ENCODE measurements at places on chromosomes 2 and 18.

GRCh38 chr2:228689053-228689452 is 507.6 kb upstream of the SPHKAP start:
- no peak for DNase-seq

- DNase-seq = peak; percentile 72
These were observed 1.3 kb upstream of the CYP26B1 start for GRCh38 chr2:72148837-72149555.

DNA sequence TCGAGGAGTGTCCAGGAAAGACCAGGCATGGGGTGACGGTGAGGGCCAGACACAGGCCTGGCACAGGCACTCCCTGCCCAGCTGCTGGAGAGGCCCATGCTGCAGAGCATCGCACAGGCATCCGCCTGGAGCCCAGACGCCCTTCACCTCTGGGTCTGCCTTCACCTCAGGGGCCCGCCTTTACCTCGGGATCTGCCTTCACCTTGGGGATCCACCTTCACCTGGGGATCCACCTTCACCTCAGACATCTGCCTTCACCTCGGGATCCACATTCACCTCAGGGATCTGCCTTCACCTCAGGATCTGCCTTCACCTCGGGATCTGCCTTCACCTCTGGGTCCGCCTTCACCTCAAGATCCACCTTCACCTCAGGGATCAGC is 7.7 kb downstream of the KIF1A start:
- peak; percentile 35 for DNase-seq

GRCh38 chr2:241030883-241031282 is 32.5 kb downstream of the SNED1 start:
- no peak for DNase-seq

DNA sequence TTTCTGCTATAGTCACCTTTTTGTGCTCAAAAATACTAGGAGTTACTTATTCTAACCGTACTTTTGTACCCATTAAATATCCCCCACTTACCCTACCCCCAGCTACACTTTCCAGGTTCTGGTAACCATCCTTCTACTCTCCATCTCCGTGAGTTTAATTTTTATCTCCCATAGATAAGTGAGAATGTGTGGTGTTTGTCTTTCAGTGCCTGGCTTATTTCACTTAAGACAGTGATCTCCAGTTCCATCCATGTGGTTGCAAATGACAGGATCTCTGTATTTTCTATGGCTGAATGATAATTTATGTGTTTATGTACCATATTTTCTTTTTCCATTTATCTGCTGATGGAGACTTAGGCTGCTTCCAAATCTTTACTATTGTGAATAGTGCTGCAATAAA is 323.3 kb downstream of the ZNF804A start:
- DNase-seq = no peak

GRCh38 chr2:124533226-124533954 is 508.3 kb downstream of the CNTNAP5 start:
- no peak for DNase-seq

- no peak for DNase-seq
These were observed 653 bp upstream of the ANKAR start for GRCh38 chr2:189673661-189674373.

DNA sequence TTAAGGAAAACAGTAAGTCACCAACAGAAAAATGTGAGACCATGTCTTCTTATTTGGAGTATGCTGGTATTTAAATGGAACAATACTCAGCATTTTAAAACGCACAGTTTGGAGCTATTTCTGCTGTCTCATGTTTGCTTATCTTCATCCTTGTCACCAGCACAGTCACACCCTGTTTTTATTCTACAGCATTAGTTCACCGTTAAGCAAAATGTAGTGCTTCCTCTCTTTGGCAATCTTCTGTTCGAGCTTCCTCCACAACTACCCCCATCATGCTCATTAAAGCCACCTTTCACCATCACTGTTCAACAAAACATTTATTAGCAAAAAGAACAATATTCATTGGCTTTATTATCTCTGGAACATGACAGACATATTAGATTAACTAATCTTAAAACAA is 64.0 kb downstream of the SLC40A1 start:
- no peak for DNase-seq

DNA sequence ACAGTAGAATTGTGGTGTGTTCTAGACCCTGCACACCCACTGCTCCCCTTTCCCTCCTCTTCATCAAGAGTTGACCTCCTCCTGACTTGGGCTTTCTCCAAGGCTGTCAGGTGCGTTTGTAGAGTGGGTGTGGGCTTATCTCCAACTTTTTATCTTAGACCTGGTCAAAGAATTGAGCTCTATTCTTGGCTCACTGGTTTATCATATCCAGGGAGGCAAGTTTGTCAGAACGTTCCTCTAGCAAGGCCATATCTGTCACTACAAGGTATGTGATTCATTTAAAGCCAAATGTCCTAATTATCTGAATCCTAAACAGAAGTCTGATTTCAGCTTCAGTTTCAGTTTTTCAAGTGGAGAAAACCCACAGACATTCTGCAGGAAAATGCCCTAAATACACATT is 117.1 kb upstream of the MGAT5 start:
- no peak for DNase-seq

- no peak for DNase-seq
These were observed 13.8 kb upstream of the SATB2 start for GRCh38 chr2:199471443-199472057.

DNA sequence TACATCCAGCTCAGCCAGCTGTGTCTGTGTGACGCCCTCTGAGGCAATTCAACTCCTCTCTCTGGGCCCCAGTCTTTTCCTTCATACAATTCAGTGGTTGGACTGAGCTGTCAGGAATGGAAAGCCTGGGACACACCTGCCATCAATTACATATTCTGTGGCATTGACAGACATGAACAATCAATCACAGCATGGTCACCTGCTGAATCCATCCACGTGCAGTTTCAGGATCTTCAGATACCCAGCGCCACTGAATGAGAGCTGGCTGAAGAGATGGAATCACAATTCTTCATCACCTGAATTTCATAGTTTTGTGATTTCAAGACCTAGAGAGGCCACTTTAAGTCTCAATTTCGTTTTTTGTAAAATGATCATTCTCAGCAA is 5.1 kb downstream of the ADRA2B start:
- DNase-seq = no peak

GRCh38 chr2:138997346-138997745 is 217.2 kb upstream of the NXPH2 start:
- no peak for DNase-seq

- DNase-seq = no peak
These were observed 296.5 kb downstream of the MTX2 start for GRCh38 chr2:176565641-176566323.

DNA sequence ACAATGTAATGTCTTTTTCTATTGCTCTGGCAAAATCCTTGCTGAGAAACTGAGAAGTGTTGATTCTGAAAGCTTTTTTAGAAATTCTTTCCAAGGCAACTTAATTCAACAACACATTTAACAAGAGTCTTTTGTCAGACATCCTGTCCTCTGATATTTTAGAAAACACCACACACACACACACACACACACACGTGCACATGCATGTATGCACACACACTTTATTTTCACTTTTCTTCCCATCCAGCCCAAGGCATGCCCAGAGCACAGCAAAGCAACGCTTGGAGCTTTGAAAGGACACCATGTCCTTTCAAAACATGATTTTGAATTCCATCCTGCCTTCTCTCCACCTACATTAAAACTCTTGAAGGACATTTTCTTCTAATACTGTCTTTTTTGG is 116.1 kb downstream of the ATL2 start:
- DNase-seq = no peak

DNA sequence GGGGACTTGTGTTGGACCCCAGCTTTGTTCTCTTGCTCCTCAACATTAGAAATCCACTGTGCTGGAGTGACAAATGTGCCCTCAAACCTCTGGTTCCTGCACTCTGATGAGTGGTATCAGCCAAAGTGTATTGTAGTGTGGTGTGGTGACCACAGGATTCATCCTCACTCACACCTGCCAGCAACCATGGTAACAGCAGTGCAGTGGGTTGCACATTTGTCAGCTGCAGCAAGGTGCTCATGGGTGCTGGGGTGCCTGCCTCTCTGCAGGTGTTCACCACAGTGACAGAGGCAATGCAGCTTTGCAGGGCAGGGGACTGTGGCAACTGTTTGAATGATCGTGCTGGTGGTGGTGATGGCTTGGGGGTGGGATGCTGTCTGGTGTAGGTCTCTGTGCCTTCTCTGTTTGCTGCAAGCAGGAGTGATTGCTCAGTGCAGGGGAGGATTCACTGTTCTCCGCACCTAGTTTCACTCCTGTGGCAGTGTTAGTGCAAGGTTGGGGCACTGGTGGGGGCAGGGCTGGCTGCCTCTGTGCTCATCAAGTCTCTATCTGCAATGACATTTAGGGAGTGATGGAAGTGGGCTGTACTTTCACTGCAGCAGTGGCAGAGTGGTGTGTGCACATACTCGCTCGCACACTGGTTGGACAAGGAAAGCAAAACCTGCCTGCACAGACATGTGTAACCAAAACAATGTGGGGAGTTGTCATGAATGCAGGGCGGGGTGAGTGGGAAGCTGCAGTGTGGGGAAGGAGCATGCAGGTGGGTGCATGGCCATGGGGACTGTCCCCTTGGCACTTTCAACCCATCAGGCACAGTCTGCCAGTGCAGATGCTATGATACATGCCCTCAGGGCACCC is 301.1 kb downstream of the PIK3C3 start:
- no peak for DNase-seq

DNA sequence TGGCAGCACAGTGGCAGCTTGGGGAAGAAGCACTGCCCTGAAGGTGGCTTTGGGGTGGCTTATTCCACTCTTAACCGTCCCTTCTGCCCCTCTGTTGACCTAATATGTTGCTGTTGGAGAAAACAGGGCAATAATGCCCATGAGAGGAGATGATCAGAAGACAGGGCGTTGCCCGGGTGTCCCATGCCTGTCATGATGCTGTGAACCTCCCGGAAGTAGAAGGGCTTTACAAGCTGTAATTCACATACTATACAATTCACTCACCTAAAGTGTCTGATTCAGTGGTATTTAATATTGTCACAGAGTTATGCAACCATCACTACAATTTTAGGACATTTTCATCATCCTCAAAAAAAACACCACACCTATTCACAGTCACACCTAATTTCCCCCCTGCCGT is 112.3 kb downstream of the FHOD3 start:
- no peak for DNase-seq

GRCh38 chr2:237393523-237393922 is 20.4 kb downstream of the COL6A3 start:
- DNase-seq = no peak

- no peak for DNase-seq
These were observed 27.5 kb downstream of the EML4 start for GRCh38 chr2:42196403-42197267.

- DNase-seq = no peak
These were observed 84.3 kb downstream of the TNS1 start for GRCh38 chr2:217918308-217919024.

DNA sequence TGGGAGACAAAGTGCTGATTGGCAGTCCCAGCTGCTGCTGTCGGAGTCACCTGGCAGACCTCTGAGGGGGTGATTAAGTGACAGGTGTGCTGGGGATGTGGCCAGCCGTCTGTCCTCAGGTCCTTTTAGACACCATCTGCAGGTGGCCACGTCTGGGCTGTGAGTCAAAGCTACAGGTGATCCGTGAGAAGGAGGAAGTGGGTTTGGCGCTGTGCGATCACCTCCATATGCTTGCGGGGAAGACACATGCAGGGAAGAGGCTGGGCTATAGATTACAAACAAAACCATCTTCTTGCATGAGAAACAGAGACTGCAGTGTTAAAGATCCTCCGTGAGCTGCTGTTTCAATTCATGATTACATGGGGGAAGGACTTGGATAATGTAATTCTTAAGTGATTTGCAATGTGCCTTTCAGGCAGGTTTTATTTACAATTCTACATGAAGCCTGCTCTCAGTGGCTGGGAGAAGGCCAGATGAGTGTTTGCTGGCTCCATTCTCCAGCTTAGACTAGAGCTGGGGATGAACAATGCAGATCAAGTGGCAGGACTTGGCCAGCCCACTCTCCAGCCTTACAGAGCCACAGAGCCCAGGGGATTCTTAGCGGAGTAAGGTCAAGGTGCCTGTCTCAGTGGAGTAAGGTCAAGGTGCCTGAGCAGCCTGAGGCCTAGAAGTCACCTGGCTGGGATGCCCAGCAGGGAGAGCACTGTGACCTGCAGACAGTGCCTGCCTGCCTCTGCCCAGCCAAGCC is 87.8 kb downstream of the LYPD1 start:
- DNase-seq = no peak

GRCh38 chr2:152486737-152487400 is 151.9 kb downstream of the FMNL2 start:
- DNase-seq = no peak

DNA sequence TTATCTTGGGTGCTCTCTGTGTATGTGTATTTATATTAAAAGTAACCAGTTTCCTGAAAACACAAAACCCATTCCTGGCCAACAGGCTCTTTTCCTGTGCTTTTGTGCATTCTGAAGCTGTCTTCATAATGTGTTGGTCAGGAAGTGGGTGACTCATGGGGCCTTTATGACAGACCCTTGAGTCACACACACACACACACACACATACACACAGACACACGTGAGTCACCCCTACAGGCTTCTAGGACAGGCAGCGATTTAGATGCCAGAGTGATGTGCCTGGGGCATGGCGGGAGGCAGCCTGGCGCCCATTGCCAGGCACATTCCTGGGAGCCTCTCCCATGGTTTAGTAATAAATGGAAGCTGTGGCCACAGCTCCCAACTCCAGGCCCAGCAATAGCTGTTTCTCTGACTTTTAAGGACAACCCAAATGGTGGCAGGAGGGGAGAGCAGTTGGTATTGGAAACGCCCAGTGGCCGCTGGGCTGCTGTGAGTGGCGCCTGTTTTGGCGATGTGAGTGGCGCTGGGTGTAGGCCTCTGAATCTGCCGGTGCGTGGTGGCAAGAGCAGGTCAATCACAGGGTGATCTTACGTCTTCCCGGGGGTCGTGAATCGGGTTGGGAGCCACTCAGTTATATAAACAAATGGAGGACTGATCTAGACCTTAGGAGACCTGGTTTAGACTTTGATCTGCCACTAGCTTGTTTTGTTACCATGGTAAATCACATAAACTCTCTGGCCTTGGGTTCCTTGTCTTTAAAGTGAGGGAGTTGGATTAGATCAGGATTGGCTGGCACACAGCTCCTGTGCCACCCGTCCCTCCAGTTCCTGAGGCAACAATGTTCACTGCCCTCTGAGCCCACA is 150.7 kb upstream of the DLX2 start:
- peak; percentile 53 for DNase-seq

DNA sequence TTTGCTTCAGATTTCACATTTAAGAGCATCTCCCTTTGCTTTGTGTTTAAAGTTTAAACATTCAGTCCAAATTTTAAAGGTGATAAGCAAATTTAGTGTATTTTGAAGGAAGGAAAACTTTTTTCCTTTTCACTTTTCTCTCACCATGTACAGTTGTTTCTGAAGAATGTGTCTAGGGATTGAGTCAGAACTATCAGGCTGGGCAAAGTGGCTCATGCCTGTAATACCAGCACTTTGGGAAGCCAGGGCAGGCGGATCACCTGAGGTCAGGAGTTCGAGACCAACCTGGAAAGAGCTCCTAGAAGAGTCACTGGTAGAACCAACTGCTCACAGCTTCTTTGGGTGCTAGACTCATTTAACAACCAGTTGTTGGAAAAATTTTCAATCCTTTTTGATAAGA is 327.0 kb upstream of the THUMPD2 start:
- DNase-seq = no peak

DNA sequence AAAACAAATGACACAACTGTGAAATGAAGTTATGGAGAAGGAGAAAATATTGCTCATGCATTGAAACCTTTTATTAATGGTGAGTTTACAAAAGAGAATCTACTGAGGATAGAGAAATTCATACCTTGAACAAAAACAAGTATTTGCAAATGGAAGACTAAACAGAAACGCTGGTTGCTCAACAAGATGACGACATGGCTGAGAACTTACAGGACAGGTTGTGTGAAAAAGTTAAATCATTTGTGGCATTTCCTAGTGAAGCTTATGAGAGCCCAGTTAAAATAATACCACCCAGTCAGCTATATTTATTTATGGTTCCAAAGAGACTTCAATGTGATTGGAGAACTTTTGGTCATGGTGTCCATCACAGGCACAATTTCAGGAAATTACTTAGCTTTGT is 148.6 kb upstream of the PKDCC start:
- no peak for DNase-seq

Measured in ascending aorta (tissue), 2 donors.